Colonic mucosa (tissue), 4 donors: ENCODE measurements at places on chromosomes 13 and 19. TPM values are rescaled to one million over a fixed set of nuclear protein-coding genes. Genes with fewer than 3 reads are reported as not detected.

Gene GARIN5B
- not detected for total RNA-seq

DNA sequence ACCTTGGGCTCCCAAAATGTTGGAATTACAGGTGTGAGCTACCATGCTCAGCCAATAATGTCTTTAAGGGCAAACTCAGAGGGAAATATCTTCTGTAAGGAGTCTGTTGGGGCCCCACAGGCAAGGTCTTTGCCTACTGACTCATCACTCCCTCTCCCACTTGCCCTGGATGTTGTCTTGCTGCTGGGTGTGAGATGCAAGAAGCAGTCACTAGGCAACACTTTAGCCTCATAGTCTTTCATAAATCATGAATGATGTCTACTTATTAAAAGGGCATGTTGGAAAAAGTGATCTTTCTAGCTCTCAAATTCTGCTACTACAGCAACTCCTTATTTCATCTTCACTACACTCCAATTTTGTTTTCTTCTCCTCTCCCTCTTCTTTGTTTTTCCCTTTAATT is 34.6 kb upstream of the SLC10A2 start:
- H3K27me3 ChIP-seq: no peaks in the 10 kb centered on the region
- H3K4me3 ChIP-seq: no peak overlapping the region
- no peak for DNase-seq
- H3K4me1 ChIP-seq: no peaks in the 10 kb centered on the region
- H3K27ac ChIP-seq: no peak overlapping the region

Gene SETDB2
- total RNA-seq: 7.7 TPM

DNA sequence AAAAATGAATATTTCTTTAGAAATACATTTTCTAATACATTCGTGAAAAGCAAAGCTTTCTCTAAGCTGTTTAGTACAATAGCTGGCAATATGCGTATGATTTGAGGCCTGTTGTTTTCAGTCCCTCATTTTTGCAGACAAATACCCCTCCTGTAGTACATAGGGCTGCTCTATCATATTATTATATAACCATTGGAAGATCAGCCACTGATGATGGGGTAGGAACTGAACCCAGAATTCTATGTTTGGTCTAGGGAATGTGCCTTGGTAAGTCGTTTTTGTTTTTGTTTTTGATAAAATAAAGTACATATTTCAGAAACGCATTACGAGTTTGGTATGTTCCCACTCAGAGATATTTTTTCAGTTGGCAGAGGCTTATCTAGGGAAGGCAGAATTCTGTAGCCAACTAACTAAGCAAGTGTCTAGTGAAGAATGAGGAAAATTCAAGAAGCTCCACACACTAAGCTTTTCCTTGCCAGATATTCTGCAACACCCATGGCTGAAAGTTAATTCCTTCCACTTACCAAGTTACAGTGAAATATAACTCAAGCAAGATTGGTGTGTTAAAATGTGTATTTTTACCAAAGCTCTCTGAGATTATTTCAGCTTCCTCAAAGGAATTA is 656.9 kb upstream of the MIR17HG start:
- H3K27ac ChIP-seq: no peak overlapping the region
- no peak overlapping the region for H3K4me3 ChIP-seq
- no peaks in the 10 kb centered on the region for H3K4me1 ChIP-seq
- DNase-seq: no peak
- no peaks in the 10 kb centered on the region for H3K27me3 ChIP-seq

DNA sequence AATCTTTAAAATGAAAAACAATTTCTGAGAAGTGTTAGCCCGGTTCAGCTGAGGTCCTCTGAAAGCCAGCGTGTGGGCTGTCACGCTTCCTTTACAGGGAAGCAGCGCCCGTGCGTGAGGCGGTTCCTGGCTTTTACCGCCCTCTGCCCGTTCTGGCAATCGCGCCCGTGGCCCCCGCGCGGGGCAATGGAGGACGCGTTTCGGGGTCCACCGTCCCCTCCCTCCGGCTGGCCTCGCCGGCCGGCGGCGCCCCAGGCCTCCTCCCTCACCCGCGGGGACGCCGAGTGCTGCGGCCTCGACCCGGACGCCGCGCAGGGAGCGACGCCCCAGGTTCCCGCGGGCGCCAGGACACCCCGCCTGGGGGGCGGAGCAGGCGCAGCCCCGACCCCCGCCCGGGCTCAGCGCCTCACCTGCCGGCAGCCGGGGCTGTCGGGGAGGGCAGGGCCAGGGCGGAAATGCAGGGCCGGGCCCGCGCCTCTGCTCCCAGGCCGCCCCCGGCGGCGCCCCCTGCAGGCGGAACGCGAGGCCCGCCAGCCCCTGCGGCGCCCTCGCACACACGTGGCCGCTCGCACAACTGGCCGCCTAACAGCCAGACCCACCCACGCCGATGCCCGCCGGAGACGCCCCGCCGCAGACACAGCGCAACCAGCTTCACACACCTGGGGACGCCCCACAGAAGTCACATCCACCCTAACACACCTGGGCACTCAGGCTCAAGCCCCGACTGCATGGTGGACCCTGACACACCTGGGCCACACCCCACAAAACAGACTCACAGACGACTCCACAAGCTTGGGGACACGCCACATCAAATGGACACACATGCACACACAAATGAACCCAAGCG is at the start of gene GGACT:
GGACT (minus strand) TSS at position 459 of the 847 bp plus-strand sequence. CDS start 56,198 bp downstream, outside the sequence.
- H3K36me3 ChIP-seq: no peaks in the 10 kb centered on the region
- peak within 1 kb of the TSS; percentile 58 for H3K4me3 ChIP-seq
- peak within 1 kb of the TSS; percentile 63 for H3K27ac ChIP-seq

DNA sequence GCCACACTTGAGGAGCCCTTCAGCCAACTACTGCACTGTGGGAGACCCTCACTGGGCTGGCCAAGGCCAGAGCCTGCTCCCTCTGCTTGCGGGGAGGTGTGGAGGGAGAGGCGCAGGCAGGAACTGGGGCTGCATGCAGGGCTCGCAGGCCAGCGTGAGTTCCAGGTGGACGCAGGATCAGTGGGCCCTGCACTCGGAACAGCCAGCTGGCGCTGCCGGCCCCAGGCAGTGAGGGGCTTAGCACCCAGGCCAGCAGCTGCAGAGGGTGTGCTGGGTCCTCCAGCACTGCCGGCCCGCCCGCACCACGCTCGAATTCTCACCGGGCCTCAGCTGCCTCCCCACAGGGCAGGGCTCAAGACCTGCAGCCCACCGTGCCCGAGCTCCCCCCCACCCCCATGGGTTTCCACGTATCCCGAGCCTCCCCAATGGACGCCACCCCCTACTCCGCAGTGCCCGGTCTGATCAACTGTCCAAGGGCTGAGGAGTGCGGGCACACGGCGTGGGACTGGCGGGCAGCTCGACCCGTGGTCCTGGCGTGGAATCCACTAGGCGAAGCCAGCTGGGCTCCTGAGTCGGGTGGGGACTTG is 1293.8 kb upstream of the PCDH9 start:
- H3K36me3 ChIP-seq: no peaks in the 10 kb centered on the region
- no peak overlapping the region for H3K27ac ChIP-seq
- no peaks in the 10 kb centered on the region for H3K27me3 ChIP-seq
- H3K4me1 ChIP-seq: no peaks in the 10 kb centered on the region
- H3K4me3 ChIP-seq: no peak overlapping the region

Gene CIRBP
- 179 TPM for total RNA-seq
